Fibroblast of skin of left biceps (primary cell): ENCODE measurements at places on chromosomes 11 and 22.

GRCh38 chr11:65771589-65772112 lies 9.1 kb downstream of the AP5B1 start:
- no peak for DNase-seq

GRCh38 chr11:11027288-11027687 lies 169.4 kb upstream of the ZBED5 start:
- DNase-seq, result peak; percentile 53

DNA sequence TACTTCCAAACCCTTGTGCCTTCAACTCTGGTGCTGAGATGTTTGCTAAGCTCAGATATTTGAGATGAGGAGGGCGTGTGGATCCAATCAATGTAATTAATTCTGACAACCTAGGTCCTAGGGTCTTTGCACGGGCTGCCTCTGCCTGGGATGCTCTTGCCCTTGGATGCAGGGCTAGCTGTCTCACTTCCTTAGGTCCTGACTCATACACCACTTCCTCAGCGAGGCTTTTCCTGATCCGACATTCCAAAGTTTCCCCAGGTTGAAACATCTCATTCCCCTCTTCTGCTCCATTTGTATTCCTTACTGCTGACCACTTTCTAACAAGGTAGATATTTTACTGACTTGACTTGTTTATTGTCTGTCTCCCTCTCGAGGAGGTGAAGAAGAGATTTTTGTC lies 43.0 kb upstream of the NTM start:
- DNase-seq, result no peak

DNA sequence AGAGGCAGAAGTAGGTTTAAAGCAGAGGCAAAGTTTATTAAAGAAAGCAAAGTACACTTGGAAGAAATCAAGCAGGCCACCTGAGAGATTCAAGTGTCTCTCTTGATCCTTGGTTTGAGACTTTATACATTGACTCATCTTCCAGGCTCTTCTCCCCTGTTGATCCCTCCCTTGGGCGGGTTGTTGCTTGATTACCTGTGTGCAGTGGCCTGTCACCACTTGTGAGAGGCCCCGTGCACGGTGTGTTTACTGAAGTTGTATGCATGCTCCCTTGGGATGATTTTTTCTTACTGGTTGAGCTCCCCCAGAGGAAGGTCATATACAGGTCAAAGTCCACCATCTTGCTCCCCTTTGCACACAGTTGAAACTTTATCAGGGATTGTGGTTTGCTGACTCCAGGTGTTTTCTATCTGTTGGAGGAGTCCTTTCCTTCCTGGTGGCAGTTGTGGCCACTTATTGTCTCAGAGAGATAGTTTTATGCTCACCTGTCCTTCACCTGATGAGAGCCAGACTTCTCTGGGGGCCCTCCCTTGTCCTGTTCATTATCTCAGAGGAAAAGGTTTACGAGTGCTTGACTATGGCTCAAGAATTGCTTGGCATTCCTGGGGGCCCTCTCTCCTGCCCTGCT lies 16.3 kb upstream of the RBMXL2 start:
- DNase-seq, result no peak

GRCh38 chr11:73308961-73309919 lies 1.2 kb downstream of the ARHGEF17 start:
- peak; percentile 88 for DNase-seq

DNA sequence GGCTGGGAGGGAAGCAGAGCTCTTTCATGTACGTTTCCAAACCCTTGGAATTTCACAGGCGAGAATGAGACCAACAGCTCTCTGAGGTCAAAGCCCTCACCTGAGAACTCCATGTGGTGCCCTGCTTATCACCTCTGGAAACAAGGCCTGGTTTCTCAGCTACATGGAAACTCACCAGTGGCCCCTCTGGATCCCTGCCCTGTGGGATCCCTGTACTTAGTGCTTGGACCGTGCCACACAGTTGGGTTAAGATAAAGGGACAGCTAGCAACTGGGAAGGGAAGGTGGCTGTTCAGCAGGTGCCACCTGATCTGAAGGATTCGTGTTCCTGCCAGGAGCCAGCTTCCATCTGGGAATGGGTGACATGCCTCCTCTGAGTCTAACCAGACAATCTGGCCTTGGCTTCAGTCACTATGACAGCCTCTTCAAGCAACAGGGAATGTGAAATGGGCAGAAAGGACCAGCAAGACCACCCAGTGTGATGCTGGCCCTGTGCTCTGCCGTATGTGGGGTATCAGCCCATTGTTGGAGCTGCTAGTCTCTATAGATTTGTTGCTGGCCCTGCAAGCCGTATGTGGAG lies 54.3 kb upstream of the BID start:
- DNase-seq, result no peak

DNA sequence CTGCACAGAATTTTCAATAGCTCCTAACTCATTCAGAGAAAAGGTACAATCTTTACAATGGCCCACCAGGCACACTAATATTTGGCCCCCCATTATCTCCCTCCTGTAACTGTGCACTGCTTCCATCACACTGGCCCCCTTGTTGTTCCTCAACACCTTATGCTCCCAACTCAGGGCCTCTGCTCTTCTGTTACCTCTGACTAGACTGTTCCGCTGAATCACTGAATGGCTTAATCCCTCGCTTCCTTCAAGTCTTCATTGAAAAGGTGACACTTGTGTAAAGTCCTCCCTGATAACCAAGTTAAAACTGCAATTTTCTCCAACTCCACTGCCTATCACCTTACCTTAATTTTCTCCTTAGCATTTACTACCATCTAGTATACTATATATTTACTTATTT lies 21.8 kb downstream of the PIK3C2A start:
- DNase-seq, result no peak

DNA sequence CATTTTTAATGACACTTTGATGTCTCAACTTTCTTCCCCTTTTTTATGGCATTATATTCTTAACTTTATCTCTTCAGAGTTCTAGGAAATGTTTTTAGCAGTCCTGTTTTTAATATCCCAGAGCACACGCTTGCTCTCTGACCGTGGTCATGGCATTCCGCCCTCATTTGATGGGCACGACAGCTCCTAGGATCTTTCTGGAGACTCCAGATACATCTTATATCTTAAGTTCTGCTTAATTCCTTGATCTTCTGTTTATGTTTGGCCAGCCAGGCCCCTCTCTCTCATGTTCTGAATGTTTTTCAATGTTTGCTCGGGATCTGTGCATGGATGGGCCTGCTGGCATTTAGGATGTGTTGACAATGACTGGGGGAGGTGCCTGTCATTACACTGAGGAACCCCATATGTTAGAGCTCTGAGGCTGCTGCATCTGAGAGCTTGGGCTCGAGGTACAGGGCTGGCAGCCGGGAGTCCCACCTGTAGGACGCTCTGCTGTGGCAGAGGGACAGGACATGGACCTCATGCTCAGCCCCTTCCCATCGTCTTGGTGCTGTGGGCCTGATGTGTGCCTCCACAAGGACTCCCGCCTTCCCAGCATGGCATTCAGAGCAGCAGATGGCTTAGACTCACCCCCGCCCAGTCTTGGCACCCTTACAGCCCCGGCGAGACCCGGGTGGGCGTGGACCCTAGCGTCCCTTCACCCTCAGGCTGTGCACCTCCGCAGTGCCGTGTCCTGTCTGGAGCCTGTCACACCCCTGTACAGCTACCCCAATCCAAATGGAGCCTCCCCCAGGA lies 75.0 kb downstream of the CDKN1C start:
- no peak for DNase-seq

GRCh38 chr11:82195283-82195682 lies 538.4 kb downstream of the FAM181B start:
- no peak for DNase-seq

DNA sequence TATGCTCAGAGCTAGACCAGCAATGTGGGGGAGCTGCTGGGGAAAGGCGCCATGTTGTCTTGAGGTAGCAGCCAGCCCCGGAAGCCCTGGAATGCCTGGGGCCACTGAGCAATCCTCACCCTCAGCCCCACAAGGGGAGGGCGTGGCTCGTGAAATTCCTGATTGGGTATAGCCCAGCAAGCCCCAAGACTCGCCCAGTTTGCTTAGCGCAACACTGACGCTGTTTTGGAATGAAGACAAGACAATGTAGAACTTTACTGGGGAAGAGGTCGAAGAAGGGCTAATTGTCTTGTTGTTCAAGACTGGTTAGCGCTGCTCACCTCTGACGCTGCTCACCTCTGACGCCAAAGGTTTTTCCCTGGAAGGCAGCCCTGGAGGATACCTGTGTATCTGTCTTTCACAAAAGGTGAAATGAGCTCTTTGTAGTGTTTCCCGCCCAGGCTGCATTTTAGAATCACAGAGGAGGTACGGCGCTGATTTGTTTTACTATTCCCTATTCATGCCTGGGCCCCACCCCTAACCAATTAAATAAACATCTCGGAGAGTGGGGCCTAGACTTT lies 47.6 kb downstream of the ST3GAL4 start:
- no peak for DNase-seq

- no peak for DNase-seq
These were observed 52.4 kb downstream of the MCM5 start for GRCh38 chr22:35452351-35452781.

- no peak for DNase-seq
These were observed 40.5 kb downstream of the CABIN1 start for GRCh38 chr22:24051568-24051967.

DNA sequence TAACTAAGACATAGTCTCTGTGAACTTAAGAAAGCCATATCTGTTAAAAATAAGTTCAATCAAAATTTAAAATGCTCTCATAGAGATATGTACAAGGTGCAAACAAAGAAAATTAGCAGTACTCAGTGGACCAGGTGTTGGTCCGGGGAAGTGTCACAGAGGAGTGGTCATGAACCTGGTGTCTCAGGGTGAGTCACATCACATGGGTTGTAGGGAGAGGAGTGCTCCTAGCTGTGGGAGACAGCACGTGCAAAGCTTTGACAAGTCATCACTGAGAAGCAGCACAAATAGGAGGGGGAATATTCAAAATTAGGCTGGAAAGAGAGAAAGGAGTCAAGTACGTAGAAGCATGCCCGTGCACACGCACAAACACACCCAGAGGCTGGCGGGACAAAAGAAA lies 438.1 kb downstream of the NTM start:
- DNase-seq, result no peak

- DNase-seq, result no peak
These were observed 1.2 kb upstream of the TYMP start for GRCh38 chr22:50530877-50531545.

DNA sequence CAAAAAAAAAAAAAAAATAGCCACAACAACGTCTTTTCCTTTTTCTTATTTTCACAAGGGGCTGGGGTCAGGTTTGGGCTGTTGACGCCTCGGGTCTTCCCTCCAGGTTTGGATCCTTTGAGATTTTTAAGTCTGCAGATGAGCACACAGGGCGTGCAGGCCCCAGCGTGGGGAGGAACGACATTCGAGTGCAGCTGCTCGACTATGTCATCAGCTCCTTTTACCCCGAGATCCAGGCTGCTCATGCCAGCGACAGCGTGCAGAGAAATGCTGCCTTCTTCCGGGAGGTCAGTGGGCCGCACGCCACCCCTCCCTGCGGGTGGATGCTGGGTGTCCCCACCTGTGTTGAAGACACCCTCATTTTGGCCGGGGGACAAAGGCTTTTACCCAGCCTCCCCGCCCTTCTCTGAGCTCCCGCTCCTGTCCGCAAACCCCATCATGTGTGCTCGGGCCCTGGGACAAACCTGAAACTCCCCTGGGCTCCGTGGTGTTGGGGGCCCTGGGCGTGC lies 7.7 kb downstream of the SELENOO start:
- DNase-seq, result no peak

GRCh38 chr11:120899720-120900119 lies 124.2 kb upstream of the TBCEL start:
- DNase-seq, result no peak

DNA sequence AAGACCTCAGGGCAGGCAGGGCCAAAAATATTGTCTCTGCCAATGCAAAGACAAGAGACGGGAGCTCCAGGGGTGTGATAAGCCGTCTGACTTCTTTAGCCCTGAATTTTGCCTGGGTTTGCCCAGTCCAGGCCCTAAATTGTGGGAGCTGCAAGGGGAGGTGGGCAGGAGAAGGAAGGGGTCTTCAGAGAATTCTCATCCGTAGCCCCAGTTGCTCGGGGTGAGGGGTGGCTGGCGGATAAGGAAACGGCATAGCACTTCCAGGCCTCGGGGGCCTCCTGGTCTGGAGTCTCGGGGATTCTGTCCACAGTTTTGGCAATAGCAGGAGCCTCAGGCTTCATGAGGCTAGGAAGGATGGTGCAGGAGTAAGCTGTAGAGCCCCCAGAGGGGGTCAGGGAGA lies 7.4 kb downstream of the CD5 start:
- DNase-seq, result no peak

GRCh38 chr11:83063073-83063754 lies 8.5 kb downstream of the RAB30 start:
- DNase-seq, result no peak

GRCh38 chr11:119030029-119030328 lies 698 bp downstream of the SLC37A4 start:
- no peak for DNase-seq

GRCh38 chr22:30402028-30402765 lies 5.4 kb downstream of the SEC14L2 start:
- DNase-seq, result no peak

- no peak for DNase-seq
These were observed 1.0 kb downstream of the PATL1 start for GRCh38 chr11:59667812-59668187.

DNA sequence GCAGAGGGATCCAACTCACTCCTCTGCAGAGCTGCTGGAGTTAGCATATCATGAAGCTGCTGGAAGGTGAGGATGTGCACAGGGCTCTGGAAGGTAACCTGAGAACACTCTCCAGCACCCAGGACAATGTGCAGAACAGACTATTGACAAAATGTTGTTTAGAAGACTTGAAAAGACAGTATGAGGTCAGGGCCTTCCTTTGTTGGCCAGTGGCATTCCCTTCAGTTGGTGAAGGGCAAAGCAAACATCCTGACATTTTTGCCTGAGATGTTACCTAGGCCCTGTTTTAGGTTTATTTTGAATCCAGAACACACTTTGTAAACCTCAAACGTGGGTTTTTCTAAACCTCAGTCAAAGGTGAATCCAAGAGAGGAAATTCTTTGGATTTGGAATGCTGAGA lies 67.8 kb downstream of the DEPDC5 start:
- no peak for DNase-seq

GRCh38 chr11:116993599-116993998 lies 104.6 kb downstream of the SIK3 start:
- DNase-seq, result no peak

- DNase-seq, result no peak
These were observed 10.1 kb upstream of the MPZL2 start for GRCh38 chr11:118274186-118274585.

DNA sequence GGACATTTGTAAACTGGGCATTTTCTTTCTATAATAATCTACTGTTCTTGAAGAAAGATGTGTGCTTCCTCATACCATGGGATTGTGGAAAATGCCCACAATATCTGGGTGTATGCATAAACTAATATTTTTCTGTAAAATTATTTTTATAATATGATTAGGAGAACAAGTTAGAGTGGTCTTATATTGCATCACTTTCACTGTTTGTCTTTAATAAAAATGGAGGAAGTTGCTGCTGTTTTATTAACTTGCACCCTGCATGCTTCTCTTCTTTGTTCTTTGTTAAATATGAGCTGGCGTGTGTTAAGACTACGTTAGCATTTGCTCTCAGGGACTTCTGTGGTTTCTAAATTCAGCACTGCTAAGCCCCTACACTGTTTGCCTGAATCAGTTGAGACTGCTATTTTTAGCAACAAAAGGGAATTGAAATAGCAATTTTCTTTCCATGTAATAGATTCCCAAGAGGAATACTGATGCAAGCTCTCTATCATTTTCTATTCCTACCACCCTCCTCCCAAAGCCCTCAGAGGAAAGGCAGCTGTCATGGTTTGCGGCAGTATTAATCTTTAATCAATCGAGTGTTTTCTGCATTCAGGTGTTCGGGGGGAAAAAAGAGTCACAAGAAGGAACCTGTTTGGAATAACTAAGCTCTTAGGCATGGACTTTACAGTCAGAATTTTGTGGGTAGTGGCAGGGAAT lies 56.1 kb downstream of the HSD17B12 start:
- DNase-seq, result peak; percentile 81
